ENCODE measurements at places on chromosomes 5 and 9.

- DNase-seq = no peak
Measured at GRCh38 chr9:12846035-12846434, 71.2 kb downstream of the LURAP1L start.

DNA sequence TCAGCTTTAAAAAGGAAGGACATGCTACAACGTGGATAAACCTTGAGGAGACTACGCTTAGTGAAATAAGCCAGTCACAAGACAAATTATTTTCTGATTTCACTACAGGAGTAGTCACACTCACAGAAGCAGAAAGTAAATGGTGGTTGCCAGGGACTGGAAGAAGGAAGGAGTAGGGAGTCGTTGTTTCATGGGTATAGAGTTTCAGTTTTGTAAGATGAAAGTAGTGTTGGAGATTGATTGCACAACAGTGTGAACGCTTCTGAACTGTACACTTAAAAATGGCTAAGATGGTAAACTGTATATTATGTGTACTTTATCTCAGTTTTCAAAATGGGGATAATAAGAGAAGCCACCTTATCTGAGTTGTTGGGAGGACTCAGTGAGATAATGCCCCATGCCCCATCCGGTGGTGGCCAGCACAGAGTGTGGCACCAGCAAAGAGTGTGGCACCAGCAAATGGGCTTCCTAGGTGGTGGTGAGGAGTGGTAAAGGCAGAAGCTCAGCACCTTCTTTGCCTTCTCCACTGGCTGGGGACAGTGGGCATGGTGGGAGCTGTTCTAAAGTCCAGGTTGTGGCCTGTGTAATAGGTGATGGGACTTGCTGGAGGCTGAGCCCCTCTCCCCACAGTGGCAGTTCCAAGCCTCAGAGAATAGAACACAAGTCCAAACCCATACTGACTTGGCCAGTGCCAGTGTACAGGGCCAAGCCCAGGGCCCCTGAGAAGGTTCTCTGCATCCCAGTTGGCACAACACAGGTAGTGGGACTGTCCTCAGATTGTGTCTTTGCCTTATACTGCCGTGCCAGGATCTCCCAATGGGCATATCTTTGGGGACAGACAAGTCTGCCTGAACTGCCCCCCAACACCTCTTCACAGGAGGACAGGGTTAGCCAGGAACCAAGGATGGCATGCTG is 4.4 kb downstream of the SLC22A4 start:
- no peak for DNase-seq

DNA sequence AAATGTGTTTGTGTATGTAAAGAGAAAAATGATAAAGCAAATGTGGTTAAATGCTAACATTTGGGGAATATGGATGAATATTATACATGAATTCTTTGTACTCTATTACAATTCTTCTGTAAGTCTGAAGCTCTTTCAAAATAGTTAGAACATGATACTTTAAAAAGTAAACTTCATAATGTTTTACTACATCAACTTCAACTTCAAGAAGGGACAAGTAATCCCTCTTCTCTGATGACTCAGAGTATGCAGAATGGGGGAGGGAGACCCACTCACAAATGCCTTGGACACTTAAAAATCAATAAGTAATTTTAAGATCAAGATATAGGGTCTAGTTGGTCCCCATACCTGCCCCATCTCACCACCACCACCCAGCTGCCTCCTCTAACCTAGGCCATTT is 162.4 kb downstream of the ESM1 start:
- no peak for DNase-seq

GRCh38 chr5:80745490-80745889 is 90.7 kb upstream of the DHFR start:
- no peak for DNase-seq

GRCh38 chr5:174307656-174308271 is 262.3 kb downstream of the NSG2 start:
- no peak for DNase-seq

GRCh38 chr9:35826071-35826701 is 2.3 kb downstream of the FAM221B start:
- DNase-seq = peak; percentile 58

- no peak for DNase-seq
Measured at GRCh38 chr9:79759460-79759859, 187.7 kb downstream of the TLE4 start.

DNA sequence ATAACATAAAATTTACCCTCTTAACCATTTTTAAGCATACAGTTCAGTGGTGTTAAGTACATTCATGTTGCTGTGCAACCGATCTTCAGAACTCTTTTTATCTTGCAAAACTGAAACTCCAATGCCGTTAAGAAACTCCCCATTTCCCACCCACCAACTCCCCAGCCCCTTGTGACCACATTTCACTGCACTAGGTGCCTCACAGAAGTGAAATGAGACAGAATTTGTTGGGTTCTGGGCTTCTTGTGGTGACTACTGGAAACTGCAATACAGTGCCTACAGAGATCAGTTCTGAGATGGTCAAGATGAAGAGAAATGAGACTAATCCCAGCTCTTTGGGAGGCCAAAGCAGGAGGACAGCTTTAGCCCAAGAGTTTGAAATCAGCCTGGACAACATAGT is 202.1 kb upstream of the SLC30A5 start:
- DNase-seq = no peak

GRCh38 chr5:160618286-160618685 is 196.6 kb downstream of the PTTG1 start:
- no peak for DNase-seq

DNA sequence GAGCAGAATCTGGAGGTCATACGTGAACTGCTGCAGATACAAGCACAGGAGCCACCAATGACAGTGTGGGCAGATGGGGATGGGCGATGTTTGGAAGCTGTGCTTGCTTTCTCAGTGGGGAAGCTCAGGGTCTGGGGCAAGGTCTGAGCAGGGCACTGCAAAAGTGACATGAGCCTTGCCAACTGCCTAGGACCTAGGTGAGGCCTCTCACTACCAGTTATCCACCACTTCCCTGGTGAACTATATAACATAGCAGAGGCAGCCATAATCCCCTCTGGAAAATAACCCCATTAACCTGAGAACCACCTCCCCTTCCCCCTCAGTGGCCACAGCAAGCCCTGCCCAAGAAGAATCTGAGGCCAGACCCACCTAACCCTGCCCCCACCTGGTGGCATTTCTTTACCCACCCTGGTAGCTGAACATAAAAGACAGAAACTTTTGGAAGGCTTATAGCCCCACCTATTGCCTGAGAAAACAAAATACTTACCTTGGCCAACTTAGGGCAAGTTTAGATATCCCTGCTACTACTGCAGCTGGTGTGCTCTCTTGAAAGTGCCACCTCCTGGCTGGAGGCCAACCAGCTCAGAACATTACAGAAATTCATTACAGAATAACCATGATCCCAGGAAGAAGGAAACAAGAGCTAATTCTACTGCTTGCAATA is 18.8 kb upstream of the SPEF2 start:
- peak; percentile 51 for DNase-seq

- no peak for DNase-seq
Measured at GRCh38 chr5:54177058-54177457, 133.3 kb downstream of the ARL15 start.

GRCh38 chr5:122053181-122054109 is 24.6 kb downstream of the LOX start:
- DNase-seq = no peak

DNA sequence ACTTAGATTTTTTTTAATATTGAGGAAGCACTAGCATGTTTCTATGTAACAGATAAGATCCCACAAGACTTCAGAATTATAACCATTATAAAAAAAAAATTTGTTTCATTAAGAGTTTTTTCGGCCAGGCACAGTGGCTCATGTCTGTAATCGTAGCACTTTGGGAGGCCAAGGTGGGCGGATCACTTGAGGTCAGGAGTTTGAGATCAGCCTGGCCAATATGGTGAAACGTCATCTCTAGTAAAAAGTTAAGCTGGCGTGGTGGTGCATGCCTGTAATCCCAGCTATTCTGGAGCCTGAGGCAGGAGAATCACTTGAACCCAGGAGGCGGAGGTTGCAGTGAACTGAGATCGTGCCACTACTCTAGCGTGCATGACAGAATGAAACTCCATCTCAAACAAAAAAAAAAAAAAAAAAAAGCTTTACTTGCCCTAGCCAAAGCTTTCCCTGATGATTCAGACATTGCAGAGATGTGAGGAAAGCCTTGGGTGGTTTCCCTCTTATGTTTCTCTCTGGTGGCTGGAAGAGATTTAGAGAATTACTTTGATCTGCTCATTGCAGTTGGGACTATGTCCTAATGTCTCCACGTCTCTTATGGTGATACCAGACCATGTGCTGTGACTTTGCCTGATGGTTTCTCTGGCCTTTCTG is 65.4 kb downstream of the EGFLAM start:
- no peak for DNase-seq

GRCh38 chr5:163580516-163580915 is 75.1 kb downstream of the MAT2B start:
- peak; percentile 22 for DNase-seq

GRCh38 chr5:156386976-156387375 is 60.0 kb downstream of the SGCD start:
- no peak for DNase-seq

DNA sequence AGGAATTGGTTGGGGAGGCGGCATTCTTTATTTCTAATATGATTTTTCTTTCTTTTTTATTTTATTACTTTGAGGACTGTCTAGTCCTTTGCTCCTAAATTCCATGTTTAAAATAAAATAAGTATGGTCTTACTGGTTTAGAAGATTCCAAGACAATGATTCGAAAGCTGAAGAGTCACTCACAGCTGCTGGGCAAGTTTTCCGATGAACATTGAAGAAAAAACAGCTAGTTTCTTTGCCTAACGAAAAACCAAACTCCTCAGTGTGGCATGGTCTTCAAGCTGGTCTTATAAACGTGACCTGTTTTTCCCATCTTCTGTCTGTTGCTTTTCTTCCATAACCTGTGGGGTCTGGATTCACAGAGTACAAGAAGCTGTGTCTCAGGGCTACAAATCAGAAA is 25.1 kb downstream of the ZNF474 start:
- no peak for DNase-seq

GRCh38 chr9:2163231-2163885 is 148.2 kb downstream of the SMARCA2 start:
- DNase-seq = no peak

DNA sequence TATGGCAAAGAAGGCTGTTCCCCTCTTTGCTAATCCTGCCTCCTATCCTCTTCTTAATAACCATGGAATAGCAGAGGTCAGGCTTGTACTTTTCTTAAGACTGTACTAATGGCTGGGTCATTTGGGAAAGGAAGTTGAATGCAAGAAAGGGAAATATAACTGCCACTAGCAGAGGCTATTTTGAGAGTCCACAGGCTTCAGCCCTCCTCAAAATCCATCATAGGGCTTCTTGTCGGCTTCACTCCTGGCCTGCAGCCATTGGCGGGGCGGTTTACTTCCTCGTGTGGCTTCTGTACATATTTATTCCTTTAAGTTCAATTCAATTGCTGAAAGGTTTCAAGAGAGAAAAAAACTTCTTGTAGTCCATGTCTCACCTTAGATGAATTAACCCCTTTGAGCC is 2.8 kb upstream of the PARP8 start:
- DNase-seq = no peak

DNA sequence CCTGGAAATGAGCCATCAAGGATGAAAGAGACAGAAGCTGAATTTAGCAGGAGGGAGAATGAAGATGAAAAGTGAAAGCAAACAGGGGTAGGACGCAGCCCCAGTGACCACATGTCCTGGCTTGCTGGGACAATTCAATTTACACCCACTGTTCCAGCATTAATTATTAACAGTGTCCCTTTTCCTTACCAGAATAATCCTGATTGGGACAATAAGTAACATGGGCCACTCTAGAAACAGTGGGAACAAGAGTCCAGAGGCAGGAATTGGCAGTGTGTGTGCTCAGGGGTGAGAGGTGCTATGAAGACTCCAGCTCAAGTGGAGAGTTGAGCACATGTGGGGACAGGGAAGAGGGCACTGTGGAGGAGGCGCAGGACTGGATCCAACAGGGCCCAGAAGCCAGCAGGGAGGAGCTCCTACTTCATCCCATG is 147.1 kb downstream of the C5orf15 start:
- DNase-seq = no peak

- DNase-seq = no peak
Measured at GRCh38 chr9:134367791-134368490, 41.7 kb downstream of the RXRA start.

DNA sequence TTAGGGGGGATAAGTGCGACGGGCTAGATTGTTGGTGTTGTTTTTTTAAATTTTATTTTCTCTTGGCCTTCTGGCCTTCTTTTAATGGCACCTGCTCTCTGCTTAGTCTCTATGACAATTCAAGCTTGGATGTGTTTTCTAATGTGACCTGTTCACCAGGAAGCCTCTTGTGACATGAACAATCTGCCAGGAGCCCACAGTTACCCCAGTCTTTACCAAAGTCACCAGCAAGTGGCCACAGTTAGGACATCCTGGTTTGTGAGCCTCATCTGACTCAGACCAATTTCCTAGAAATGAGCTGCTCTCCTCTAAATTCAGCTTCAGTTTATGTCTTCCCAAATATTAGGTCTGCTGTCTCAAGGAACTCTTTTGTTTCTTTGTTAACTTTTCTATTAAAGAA is 135.8 kb downstream of the TLE4 start:
- DNase-seq = no peak

GRCh38 chr5:163938595-163938994 is 433.2 kb downstream of the MAT2B start:
- DNase-seq = no peak

- no peak for DNase-seq
Measured at GRCh38 chr5:134100283-134101091, 14.0 kb upstream of the TCF7 start.

- no peak for DNase-seq
Measured at GRCh38 chr5:149441986-149442385, 62.9 kb upstream of the IL17B start.

GRCh38 chr5:120545007-120545406 is 80.9 kb downstream of the PRR16 start:
- DNase-seq = no peak

DNA sequence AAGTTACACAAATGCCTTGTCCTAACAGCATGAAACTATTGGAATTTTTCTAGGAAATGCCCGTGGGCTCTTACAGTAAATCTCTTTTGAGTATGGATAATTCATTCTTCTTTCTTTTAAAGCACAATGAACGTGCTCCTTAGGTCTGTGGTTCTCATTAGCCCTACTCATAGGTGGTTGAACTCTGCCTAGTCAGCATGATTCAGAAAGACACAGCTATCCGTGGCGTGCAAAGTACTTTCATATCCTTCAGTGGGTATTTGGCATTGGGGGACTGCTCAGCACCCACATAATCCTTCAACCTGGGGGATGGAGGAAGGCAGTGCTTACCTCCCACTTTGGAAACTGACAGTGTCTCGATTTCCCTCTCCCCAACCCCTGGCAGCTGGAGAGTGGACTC is 462.0 kb upstream of the CLINT1 start:
- DNase-seq = no peak

Data from HuH-7 (cell line).